ENCODE measurements at places on chromosomes 7 and 10.

GRCh38 chr10:11553773-11554381 lies 57.6 kb downstream of the USP6NL start:
- DNase-seq: no peak

- no peak for DNase-seq
Observed at GRCh38 chr7:27215356-27215755, 15.5 kb upstream of the HOXA13 start.

DNA sequence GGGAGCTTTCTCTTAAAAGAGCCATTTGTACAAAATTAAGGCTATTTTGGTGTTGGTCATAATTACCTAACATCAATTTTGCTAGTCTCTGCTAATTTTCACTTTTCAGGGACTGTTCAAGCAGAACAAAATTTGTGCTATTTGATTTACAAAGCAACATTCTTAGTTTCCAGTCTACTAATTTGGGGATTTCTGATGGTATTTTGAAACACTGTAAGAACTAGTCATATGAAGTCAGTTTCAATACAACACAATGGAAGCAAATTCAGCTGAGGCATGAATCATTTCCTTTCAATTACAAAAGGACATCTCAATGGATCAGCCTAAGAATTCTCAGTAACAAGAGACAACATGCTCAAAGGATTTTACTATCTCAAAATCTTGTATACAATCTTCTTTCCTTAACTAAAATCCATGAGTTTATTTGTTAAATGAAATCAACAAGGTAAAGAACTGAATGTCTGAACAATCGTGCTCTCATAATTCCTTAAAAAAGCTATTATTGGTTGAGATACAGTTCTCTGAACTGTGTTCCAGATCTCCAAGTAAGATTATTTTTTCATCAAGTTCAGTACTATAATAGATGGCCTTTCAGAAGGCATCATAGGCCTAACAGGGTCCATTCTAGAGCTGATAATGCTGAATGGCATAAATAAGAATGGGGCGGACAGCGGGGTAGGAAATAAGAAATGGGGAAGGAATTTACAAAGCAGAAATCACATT lies 144.6 kb downstream of the NRCAM start:
- DNase-seq: peak; percentile 89

GRCh38 chr7:95865716-95866371 lies 93.5 kb downstream of the DYNC1I1 start:
- DNase-seq: no peak

GRCh38 chr10:23341004-23341403 lies 3.6 kb downstream of the C10orf67 start:
- DNase-seq: peak; percentile 10

DNA sequence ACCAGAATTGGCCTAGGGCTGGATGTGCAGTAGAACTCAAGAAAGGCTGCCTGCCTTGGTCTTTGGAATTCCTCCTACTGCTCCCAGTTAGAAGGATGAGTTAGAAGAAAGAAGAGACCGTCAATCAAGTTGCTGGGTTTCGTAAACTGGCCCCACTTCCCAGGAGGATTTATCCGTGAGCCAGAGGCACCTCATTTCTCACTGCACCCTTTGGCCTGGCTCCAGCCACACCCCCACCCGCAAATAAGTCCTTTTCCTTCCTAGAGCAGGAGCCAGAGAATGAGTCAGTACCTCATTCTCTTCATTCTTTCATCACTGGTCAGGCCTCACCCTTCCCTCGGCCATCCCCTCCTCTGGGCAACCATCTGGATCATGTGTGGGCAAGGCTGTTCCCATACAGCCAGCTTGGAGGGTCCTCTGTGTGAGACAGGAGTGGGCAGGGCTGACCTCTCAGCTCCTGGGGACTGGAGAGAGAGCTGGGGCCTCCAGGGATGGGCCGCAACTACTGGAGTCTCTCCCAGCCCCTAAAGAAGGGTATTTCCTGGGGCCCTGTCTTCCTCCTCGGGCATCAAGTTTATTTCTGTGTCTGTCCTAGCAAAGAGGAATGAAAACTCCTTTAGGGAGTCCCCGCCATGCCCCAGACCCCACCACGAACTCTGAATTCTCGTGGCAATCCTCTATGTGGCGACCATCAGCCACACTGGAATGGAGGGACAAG lies 87.2 kb upstream of the DUSP5 start:
- peak; percentile 65 for DNase-seq

DNA sequence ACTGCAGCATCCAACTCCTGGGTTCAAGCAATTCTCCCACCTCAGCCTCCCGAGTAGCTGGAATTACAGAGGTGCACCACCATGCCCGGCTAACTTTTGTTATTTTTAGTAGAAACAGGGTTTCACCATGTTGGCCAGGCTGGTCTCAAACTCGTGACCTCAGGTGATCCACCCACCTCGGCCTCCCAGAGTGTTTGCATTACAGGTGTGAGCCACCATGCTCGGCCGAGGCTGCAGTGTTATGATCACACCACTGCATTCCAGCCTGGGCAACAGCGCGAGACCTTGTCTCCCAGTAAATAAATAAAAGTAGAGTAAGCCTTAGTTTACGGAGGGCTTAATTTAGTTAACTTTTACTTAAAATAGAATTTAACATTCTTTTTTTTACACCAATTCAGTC lies 23.7 kb upstream of the IGF2BP3 start:
- no peak for DNase-seq

DNA sequence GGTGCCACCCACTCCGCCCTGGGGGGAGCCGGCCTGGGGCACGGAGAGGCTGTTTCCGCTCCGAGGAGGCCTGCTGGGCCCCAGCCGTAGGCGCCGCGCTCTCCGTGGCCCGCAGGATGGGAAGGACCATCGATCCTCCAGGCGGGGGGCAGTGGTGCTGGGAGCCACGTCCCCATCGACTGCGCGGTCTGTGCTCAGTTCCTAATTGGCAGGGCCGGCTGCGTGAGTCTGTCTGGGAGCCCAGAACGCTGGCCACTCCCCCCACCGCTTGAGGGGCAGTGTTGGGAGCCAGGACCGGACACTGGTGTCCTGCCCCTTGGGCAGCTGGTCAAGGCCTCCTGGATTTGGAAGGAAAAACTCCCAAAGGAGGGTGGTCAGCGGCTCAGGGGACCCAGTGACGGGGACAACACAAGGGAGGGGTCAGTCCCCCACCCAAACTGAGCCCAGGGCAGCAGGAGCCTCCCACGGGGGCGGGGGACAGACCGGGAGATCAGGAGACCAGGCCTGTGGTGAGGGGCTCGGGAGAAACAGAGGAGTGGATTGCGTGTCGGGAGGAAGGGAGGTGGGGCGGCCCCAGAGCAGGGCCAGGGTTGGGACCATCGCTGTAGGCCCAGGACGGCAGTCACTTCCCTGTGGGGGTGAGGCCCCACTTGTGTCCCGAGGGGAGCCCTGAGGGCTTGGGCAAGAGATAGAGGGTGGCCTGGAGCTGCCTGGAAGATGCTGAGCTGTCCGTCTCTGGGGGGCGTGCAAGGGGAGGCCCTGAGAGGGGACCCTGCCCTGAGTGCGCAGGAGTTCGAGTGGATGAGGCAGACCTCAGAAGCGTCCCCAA lies 89.0 kb downstream of the UNCX start:
- DNase-seq: no peak

DNA sequence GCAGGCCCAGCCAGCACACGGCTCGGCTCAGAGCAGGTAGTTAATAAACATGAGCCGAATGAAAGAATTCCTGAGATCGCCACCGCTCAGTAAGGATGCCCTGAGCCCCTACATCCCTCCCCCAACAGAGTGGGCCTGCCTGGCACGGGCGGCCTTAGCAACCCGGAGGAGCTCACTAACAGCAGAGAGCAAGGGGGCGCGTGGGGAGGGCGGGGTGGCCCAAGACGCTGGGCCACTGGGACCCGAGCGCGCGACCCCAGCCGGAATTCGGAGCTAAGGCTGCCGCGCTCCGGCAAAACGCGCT lies 403 bp upstream of the ENO4 start:
- no peak for DNase-seq

- DNase-seq: no peak
Observed at GRCh38 chr10:2618690-2619089, 448.7 kb upstream of the PFKP start.

GRCh38 chr10:67771200-67771599 lies 66.8 kb downstream of the DNAJC12 start:
- no peak for DNase-seq

DNA sequence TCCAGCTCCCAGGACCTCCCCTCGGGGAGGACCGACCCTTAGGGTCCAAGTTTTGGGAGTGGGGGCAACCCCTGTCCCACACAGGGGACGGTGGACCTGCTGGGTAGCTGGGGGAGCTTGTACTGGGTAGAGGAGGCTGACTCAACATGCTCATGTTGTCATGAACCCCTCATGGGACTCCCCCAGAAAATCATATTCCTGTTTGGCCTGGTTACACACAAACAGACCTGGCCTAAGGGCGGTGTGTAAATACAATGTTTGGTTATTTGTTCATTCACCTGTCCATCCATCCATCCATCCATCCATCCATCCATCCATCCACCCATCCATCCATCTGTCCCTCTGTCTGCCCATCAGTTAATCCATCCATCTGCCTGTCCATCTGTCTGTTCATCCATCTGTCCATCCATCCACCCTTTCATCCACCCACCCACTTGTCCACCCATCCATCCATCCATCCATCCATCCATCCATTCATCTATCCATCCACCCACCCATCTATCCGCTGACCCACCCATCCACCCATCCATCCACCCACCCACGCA lies 92.9 kb downstream of the DNAJB6 start:
- DNase-seq: no peak

DNA sequence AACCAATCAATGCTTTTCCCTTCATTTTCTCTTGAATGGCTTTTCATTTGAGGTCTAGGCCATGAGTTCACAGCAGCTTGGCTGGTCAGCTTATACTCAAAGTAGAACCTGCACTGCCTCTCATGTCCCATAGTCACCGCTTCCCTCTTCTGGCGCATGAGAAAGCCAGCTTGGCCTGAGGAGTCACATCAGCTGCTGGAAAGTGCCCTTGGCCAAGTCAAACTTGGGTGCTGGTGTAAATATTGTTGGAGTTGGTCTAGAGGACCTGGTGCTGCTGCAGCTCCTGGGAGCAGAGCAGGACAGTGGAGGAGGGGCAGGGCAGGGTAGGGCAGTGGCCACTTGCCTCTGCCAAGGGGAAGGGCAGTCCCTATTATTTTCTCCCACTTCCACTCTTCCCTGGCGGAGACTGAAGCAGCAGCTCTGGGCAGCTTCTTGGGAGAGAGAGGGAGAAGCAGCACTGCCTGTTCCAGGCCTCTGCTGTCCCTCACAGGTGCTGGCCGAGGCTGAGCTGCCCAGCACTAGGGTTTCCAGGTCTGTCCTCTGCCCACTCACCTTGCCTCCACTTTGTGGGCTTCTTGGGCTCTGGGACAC lies 12.8 kb downstream of the UBE2D4 start:
- no peak for DNase-seq

GRCh38 chr7:108234281-108234680 lies 104.1 kb upstream of the LAMB4 start:
- DNase-seq: peak; percentile 53

DNA sequence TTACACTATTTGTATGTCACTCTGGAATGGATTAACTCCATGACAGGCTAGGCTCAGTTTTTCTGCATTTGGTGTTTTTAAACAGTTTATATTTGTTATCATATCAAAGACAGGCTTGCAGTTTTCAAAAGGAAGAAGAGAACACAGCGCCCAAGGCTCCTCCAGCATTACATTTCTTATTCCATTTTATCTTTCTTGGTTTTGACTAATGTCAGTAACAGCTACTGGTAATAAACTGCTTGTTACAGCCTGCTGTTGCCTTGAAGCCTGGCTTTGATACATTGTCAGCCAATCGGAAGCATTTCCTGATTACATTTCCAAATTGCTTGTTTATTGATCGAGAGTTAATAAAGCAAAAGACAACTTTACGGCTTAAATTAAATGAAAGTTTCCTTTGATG lies 166.0 kb upstream of the MDFIC start:
- DNase-seq: no peak

DNA sequence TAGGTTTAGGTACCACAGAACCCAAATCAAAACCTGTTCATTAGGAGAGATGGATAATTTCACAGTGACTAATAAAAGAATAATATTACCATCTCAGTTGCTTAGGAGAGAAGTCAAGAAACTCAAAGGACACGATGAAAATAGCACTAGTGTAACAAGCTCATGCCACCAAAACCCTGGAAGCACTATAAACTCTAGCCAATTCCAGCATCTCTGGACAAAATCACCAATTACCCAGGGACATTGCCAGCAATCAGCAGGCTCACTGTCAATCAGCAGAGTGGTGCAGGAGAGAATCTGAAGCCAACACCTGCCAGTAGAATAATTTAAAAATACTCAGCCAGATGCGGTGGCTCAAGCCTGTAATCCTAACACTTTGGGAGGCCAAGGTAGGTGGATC lies 88.9 kb downstream of the ARMH3 start:
- DNase-seq: no peak

GRCh38 chr10:33134011-33134751 lies 176.2 kb upstream of the ITGB1 start:
- DNase-seq: no peak

GRCh38 chr7:116554911-116555310 lies 30.1 kb downstream of the CAV1 start:
- DNase-seq: no peak

GRCh38 chr10:131034451-131034850 lies 277.1 kb downstream of the TCERG1L start:
- DNase-seq: no peak

GRCh38 chr7:34026481-34027190 lies 121.3 kb downstream of the BMPER start:
- no peak for DNase-seq

GRCh38 chr7:148146346-148146745 lies 444.2 kb upstream of the C7orf33 start:
- no peak for DNase-seq

DNA sequence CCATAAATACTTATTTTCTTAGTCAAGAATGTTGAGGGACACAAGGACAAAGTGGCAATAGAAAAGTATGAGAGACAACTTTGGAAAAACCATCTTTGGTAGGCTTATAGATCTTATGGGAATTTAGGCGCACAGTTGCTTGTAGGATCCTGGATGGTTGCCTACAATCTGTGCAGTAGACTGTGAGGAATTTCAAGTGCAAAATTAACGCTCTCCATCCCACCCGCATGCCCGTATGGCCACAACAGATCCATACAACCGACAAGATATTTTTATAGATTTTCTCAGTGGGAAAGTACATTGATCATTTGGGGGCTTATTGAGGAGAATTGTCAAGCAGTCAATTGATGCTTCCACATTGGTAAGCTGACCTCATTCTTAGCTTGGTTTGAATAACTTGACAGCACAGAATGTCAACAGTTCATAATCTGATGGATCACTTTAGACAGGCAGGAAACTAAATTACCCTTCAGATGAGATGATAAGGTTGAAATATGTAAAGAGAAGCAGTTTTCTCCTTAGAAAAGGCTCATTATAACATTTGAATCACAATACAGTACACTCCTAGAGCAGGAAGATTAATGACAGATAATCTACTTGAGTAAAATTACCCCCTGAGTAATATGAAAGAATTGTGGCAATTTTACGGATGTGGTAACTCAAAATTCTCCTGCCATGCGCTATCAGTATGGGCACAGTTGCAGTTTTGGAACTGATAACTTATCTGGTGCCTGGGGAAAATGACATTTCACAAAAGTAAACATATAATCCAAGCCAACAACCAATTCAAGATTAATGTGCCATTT lies 479.7 kb downstream of the KIF20B start:
- DNase-seq: no peak
